ENCODE measurements at places on chromosomes 16 and 17. TPM values are rescaled to one million over a fixed set of nuclear protein-coding genes. Genes with fewer than 3 reads are reported as not detected.

TMEM208 gene
- 48.9 TPM for total RNA-seq

SLC52A1 gene
- total RNA-seq, result 0.49 TPM

DNA sequence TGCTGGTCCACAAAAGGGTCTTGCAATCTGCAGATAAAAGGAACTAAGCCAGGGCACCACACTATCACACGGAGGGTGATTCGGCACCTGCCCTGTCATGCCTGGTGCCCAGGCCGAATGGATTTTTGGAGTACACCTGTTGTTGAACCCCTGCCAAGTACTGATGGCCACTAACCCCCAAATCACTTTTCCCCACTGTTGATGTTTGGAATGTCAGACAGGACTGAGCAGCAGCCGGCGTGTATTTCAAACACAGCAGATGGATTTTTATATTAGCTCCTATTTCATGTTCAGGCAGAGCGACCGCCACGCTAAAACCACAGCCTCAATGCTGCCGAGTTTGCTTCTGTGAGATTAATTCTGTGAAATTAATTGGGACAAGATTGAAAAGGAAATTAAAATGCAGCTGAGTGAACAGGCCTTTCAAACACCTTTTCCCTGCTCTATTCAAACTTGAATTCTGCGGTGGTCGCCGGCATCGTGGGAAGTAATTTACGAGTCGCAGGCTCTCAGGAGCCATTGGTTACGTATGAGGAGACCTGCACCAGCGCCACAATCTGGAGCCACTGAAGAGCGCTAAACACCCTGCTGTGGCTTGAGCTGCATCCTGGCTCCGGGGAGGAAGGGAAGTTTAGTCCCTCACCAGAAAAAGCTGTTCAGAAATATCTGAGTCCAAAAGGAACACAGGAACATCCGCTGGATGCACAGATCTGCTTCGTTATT lies 48.5 kb downstream of the SNX11 start:
- no peak overlapping the region for H3K4me3 ChIP-seq
- no peak for DNase-seq
- no peaks in the 10 kb centered on the region for H3K27me3 ChIP-seq
- H3K4me1 ChIP-seq, result no peaks in the 10 kb centered on the region

DNA sequence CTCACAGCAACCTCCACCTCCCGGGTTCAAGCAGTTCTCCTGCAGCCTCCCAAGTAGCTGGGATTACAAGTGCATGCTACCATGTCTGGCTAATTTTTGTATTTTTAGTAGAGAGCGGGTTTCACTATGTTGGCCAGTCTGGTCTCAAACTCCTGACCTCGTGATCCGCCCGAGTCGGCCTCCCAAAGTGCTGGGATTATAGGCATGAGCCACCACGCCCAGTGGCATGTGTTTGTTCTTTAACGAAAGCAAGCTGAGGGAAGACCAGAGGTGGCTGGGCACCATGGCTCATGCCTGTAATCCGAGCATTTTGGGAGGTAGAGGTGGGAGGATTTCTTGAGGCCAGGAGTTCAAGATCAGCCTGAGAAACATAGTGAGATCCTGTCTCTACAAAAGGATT lies 18.1 kb downstream of the TNFRSF13B start:
- H3K4me3 ChIP-seq, result no peak overlapping the region
- H3K27me3 ChIP-seq, result no peaks in the 10 kb centered on the region
- H3K4me1 ChIP-seq, result no peaks in the 10 kb centered on the region
- no peaks in the 10 kb centered on the region for H3K36me3 ChIP-seq
- no peak for DNase-seq

- no peak for DNase-seq
Observed at GRCh38 chr17:5291683-5292350, 9.7 kb downstream of the RABEP1 start.

CCL14 gene
- 93.1 TPM for total RNA-seq

All from vagina (tissue), 2 donors.